SK-MEL-5 (cell line): ENCODE measurements at places on chromosomes 2 and 18. TPM values are rescaled to one million over a fixed set of nuclear protein-coding genes. Genes with fewer than 3 reads are reported as not detected.

DNA sequence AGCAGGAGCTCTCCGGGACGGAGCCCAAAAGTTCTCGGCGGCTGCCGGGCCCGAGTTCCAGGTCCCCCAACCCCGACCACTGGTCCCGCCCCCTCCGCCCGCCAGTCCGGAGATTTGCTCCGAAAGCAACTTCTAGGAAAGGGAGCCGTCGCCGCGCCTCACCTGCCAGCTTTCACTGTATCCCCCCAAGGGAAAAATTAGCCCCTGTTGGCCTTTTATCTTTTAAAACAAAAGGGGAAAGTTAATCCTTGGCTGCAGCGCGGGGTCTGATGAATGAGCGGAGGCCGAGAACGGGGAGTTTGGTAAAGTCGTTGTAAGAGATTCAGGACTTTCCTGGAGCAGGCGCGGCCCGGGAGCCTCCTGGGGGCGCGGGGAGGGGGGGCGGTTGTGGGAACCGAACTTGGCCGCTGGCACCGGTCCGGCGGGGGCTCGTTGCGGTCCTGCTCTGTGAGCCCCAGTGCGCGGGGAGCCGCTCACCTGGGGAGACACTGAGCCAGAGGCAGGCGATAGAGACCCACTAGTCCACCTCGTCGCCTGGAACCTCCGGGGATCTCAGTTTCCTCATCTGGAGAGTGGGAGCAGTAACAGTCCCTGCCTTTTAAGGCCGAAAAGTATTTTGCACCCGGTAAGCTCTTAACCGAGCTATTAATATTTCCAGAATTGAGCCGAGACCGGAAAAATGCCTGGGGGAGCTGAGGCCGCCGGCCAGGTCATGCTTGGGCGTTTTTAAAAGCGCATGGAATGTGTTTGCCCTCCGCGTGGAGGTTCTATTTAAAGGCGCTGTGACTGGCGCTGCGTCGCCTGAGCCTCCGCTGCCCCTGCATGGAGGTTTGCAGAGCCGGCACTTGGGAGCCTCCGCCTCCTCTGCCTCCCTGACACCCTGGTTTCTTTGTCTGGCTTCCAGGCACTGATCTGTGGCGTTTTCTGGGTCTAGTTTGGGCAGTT, 1.1 kb downstream of the EFHD1 start:
- no peak for DNase-seq

- DNase-seq = no peak
Observed at GRCh38 chr2:229370509-229370908, 99.4 kb upstream of the PID1 start.

DNA sequence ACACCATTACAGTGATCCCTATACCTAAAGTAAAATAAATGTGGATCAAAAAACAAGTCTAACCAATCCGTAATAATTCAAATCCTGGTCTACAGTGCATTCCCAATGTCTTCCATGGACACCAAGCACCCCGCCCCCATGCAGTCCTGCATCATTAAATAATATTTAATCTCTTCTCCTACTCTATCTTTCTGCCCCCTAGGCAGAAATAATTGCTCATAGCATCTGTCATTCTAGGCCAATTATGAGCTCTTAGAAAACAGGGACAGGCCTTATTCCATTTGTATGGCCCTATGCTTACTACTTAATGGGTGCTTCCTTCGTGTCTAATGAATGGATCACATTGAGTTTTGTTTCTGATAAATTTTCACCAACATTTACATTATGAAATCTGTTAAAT, 66.4 kb downstream of the PAX3 start:
- DNase-seq = no peak

DNA sequence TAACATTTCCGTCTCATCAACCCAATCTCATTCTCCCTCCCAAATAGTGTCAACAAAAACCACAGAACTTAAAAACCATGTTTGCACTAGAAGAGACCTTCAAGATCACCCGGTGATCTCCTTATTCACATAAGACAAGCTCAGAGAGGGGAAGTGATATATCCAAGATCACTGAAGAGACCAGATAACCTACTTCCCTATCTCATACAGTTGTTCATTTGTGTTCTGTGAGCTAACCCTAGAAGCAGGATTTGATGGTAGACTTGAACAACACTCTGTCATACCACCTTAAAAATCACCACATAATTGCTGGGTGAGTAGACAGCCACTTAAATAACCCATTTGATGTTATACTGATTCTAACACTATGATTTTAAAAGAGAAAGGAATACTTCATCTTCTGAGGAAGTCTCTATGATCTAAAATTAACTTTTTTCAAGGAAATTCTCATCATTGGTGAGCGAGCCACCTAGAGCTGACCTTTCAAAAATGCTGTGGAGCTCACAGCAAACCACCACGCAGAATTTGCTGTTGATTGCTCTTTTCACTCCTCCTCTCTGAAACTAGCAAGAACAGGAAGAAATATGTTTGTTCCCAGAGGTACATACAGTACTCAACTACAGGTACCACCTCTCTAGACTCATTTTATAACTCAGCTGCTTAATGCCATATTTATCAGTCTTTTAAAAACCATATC, 15.1 kb downstream of the AAK1 start:
- DNase-seq = no peak

- no peak for DNase-seq
Observed at GRCh38 chr2:109290887-109291643, 162.1 kb downstream of the SH3RF3 start.

Gene MC4R
- not detected in 2 replicates for total RNA-seq

GRCh38 chr18:13035249-13035914, 44.2 kb downstream of the CEP192 start:
- DNase-seq = no peak

Gene TCF7L1
- total RNA-seq = 0.71 and 1.1 TPM in 2 replicates

DNA sequence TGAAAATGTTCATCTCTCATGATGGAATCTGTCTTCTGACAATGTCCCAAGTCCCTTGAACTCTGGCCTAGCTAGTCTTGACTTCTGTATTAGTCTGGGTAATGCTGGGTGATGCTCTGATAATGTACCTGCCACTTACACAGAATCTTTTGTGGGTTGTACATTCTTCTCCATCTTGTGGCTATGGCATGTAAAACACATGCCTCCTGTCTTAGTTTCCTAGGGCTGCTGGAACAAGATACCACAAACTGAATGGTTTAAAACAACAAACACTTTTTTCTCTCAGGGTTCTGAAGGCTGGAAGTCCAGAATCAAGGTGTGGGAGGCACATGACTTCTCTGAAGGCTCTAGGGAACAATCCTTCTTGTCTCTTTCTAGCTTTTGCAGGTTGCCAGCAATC, 57.1 kb downstream of the RAPGEF4 start:
- no peak for DNase-seq

Gene ALPG
- not detected in 2 replicates for total RNA-seq

Gene MXD1
- 3.8 and 4.0 TPM in 2 replicates for total RNA-seq
